ENCODE measurements at places on chromosomes 4 and X.

DNA sequence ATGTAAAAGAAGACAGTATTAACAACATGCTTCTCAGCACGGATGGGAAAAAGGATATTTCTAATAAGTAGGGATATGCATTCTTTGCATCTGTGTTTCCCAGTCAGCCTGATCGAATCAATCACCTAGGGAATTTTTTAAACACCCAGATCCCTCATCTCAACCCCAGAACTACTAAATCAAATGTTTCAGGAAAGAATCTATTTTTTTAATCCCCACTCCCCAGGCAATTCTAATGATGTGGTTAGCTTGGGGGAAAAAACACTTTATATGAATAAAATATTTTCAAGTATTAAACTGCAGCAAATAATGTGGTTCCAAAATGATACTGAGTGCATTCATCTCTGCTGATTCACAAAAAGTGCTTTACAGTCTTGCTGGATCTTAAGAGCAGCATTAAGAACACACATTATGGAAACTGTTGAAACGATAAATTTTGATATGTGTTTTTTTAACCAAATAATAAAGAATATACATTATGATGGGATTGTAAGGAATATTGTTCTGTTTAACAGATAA lies 68.7 kb upstream of the GUCY1A1 start:
- no peak for DNase-seq

DNA sequence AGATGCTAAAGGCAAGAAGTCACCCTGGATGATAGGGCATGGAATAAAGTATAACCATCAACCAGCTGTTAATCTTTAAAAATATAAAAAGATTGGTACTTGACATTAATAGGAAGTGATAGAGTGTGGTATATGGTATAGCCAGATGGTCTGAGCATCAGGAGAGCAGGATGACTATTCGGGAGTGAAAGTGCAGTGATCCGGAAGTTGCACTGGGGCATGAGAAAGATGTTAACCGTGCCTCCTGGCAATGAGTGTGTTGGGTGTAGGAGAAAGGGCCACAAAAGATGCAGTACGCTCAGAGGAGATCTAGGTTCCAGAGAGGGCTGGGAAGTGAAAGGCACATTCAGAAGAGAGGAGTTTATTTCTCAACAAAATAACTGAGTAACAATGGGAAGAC lies 65.0 kb downstream of the TSPAN7 start:
- no peak for DNase-seq

DNA sequence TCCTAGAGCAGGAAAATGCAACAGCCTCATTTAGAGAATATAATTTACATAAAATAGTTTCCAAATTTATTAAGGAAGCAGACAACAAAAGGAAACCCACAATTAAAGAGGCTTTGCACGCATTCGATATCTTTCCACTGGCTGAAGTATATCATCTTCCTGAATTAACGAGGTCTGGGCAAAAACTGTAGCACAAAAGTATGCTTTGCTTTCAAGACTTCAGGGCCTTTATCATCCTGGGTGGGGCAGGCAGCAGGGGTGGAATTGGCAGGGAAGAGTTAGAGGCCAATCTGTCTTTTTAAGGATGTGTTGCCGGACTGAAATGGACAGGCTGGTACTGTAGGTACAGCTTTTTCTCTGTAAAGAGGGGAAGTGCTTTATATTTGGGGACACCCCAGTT lies 17.0 kb upstream of the STX18 start:
- DNase-seq, result no peak

GRCh38 chrX:41734530-41734929 lies 10.5 kb downstream of the GPR82 start:
- DNase-seq, result no peak

DNA sequence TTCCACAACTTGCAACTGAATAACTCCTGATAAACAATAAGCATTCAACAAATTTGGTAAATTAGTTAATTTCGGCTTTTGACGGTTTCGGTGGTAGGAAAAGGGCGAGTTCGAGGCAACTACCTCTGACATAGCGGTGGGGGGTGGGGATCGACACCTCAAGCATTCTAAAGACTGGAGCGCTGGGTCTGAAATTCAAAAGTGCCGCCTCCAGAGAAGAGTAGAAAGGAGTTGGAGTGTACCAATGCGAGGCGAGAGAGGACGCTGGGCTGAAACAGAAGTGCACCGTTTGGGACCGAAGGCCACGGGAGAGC lies 725 bp downstream of the SMC1A start:
- DNase-seq, result no peak

DNA sequence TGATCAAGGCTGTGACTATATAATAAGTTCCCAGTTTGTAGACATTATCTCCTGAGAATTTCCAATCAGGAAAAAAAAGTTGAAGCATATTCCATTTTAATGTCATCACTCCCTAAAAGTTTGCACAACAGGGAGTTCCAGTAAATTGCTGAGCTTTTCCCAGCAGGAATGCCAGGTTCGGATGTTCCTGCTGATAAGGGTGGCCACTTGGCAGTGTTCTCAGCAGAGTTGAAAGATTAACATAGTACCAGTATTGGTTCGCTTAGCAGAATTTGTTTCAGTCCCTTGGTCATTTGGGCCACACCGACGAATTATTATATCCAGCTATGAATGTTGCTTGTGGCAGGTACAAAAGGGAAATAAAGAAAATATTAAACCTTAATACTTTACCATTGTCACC lies 5.2 kb upstream of the CXCL2 start:
- DNase-seq, result no peak

- no peak for DNase-seq
These were observed 110.2 kb upstream of the WDR1 start for GRCh38 chr4:10226756-10227155.

- no peak for DNase-seq
These were observed 101.0 kb upstream of the TLR2 start for GRCh38 chr4:153582954-153583702.
